Large intestine (tissue), 12 donors: ENCODE measurements at places on chromosomes 5 and 9.

GRCh38 chr5:129770024-129770820 is 22.3 kb downstream of the MINAR2 start:
- DNase-seq, result no peak

DNA sequence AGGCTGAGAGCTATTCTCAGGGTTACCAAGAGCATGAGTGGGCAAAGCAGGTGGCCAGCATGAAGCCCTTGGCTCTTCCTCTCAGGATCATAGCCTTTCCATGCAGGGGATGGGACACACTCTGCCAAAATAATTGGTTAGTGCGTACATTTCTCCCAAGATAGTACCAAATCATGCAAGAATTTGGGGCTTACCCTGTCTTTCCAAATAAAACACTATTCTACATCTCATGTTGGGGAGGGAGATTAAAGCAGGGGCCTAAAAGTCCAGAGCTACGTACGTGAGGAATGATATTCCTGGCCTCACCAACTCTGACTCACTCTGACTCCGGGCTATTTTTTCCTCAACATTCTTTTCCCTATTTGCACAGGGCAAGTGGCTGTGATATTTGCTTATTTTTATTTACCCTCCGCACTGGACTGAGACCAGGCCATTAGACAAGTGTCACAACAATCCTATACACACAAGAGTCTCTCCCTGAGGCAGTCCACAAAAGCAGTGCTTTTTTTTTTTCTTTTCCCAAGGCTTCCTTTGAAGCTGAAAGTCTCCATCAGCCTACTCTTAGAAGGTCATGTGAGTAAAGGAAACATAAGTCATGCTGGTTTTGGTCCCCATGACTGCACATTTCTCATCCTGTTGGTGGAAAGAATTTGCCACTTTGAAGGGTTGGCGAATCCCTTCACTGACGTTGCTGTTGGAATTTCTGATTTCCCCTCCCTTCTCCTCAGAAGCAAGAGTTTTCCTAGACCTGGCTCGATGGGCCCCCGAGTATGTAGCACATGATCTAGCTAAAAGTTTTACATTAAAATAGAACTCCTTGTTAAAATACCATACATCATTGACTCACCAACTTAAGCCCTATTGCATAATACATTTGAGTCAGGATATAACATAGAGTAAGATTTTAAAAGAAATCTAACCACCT is 40.0 kb downstream of the TMEM252 start:
- DNase-seq, result no peak

DNA sequence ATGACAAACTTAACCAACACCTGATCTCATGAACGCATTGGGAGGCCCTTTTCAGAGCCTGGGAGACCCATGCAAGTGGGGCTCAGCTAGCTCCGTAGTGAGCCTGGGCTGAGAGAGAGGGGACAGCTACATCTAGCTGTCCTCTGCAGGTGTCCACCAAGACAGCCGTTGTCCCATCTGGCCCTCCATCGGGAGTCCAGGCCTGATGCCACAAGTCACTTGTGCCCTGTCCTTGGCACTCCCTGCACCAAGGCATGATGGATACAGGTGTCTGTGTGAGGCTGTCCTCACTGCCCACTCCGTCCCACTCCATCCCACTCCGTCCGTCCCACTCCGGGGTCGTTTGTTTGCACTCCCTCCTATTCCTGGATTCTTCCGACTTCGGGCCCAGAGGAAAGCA is 2.5 kb upstream of the EDF1 start:
- DNase-seq, result no peak

- peak; percentile 17 for DNase-seq
Observed at GRCh38 chr5:127562252-127562651, 44.8 kb downstream of the PRRC1 start.

GRCh38 chr5:158682631-158683030 is 417.1 kb downstream of the EBF1 start:
- no peak for DNase-seq

GRCh38 chr5:169945831-169946261 is 34.4 kb downstream of the INSYN2B start:
- DNase-seq, result peak; percentile 9

DNA sequence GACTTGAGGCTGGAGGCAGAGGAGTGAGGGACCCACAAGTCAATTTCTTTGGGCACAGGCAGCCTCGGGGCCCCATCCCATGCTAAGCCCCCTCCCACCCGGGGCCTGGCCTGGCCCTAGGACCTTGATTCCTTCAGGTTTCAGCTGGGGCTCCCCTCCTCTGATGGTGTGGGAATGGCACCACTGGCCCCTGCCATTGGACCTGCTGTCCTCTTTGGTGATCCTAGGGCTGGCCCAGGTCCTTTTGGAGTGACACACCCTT is 10.5 kb downstream of the ERGIC1 start:
- DNase-seq, result no peak

GRCh38 chr5:53246042-53246836 is 136.7 kb upstream of the MOCS2 start:
- no peak for DNase-seq

GRCh38 chr9:85401998-85402397 is 339.8 kb downstream of the AGTPBP1 start:
- DNase-seq, result no peak

GRCh38 chr9:72313507-72313906 is 51.5 kb downstream of the ZFAND5 start:
- no peak for DNase-seq

- no peak for DNase-seq
Observed at GRCh38 chr9:68966496-68966944, 47.4 kb downstream of the PRKACG start.

- no peak for DNase-seq
Observed at GRCh38 chr5:74514888-74515551, 125.5 kb downstream of the ENC1 start.

- no peak for DNase-seq
Observed at GRCh38 chr5:3598769-3599211, 3.2 kb downstream of the IRX1 start.

GRCh38 chr9:18493451-18493993 is 19.6 kb downstream of the ADAMTSL1 start:
- no peak for DNase-seq

DNA sequence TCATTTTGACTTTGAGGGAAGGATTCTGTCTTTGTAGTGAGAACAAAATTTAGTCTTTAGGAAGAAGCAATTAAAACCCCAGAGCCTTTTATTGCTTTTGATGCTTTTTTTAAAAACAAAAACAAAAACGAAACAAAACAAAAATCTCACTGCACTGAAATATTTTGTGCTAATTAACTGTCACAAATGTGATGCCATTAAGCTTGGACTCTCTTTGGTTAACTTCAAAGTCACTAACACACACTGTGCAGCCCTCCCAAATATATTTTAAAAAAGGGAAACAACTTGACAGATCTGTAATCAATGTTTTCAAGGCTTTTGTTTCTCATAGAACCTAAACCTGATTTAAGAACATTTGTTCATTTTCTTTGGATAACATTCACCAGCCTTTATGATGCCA is 290.7 kb downstream of the MAST4 start:
- no peak for DNase-seq

DNA sequence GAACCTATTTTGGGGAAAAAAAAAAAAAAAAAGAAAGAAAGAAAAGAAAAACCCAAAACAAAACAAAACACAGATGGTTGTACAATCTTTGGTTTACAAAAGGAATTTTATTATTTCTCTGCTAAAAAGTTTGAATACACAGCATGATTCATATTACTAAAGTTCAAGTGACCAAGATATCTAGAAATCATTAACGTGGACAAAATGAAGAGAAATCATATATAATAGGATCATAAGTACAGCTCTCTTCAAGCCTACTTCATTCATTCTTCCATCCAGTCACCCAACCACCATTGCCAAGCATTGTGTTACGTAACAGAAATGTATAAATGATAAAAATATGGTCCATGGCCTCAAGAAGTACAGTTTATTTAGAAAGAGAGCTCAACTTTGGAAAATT is 52.9 kb downstream of the ZDHHC21 start:
- no peak for DNase-seq

GRCh38 chr5:36888303-36888702 is 11.7 kb downstream of the NIPBL start:
- DNase-seq, result no peak

GRCh38 chr9:83617299-83617698 is 5.6 kb upstream of the IDNK start:
- no peak for DNase-seq

- no peak for DNase-seq
Observed at GRCh38 chr9:14238518-14238917, 75.4 kb downstream of the NFIB start.

DNA sequence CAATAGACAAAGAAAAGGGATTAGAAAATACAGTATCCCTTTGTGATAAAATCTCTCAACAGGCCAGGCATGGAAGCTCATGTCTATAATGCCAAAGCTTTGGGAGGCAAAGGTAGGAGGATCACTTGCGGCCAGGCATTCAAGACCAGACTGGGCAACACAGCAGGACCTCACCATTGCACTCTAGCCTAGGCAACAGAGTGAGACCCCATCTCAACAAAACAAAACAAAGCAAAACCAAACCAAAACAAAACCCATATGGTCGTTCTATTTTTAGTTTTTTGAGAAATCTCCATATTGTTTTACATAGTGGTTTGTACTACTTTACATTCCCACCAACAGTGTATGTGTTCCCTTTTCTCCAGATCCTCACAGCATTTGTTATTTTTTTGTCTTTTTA is 193.0 kb downstream of the KIAA0825 start:
- DNase-seq, result no peak

GRCh38 chr5:1058083-1058945 is 49.7 kb downstream of the NKD2 start:
- no peak for DNase-seq

- no peak for DNase-seq
Observed at GRCh38 chr9:80144406-80144805, 572.6 kb downstream of the TLE4 start.

- no peak for DNase-seq
Observed at GRCh38 chr9:98873951-98874371, 66.5 kb downstream of the GALNT12 start.

GRCh38 chr5:56019306-56020272 is 24.8 kb upstream of the IL6ST start:
- DNase-seq, result no peak

- no peak for DNase-seq
Observed at GRCh38 chr5:27465140-27465539, 426.8 kb upstream of the CDH9 start.

DNA sequence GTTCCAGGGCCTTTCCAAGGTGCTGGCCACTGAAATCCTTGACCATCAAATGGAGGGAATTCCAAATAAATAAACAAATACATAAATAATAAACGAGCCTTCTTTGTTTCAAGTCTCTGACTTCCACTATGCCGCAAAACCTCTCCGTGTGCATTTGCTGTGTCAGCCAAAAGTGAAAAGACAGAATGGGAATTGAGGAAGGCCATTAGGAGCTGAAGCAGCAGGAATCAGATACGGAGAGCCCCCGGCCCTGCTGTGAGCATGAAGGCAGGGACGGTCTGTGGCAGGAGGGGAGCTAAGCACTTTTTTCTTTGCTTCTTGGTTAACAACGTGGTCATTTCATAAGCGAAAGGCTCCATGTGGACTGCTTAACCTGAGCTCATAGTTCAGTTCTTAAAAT is 26.1 kb downstream of the PLPPR1 start:
- DNase-seq, result no peak

- peak; percentile 59 for DNase-seq
Observed at GRCh38 chr5:151448038-151448985, 909 bp downstream of the SLC36A1 start.

DNA sequence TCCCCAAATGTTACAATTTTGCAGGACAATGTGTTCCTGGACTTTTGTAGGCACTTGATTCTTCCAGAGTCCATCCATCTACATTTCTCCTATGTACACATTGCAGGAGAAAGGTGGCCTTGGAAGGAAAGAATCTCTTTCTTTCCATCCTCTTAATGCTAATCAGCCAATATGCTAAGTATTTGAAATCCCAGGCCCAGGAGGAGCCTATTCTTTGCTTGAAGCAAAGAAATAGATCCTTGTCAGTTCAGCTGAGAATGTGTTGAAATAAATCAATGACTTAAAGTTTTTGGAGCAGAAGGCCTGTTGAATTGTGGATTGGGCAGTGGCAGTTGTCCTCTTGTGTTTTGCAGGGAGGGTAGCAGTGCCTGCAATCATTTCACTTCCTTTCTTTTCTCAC is 113.3 kb downstream of the PTTG1 start:
- DNase-seq, result no peak

DNA sequence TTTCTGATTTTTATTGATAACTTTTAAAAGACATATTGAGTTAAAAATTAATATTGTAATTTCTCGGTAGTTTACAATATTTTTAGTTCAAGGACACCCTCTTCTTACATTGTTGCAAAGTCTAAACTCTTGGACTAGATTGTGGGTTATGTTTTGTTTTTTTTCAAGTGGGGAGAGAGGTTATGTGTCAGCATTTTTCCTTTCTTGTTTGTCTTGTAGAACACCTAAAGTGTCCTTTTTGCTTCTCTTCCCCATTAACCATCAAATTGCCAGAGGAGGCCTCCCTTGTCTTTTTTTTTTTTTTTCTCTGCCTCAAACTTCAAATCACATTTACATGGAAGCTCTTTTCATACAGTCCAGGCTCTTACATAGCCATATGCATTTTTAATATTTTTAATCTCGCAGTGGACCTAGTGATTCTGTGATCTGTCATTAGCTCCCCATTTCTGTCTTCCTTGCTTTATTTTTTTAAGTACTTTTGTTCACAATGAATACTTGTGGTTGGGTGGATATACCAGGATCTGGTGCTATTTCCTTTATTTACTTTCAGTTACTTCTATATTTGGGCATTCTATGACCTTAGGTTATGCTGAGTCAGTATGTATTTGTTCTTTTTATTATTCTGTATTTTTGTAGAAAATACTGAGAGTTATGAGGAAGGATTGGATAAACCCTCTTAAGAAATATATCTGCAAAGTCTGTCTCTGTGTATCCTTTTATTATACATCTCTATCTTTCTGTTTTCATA is 2280.6 kb upstream of the ACO1 start:
- no peak for DNase-seq

GRCh38 chr5:150651382-150651781 is 9.7 kb upstream of the MYOZ3 start:
- DNase-seq, result no peak

DNA sequence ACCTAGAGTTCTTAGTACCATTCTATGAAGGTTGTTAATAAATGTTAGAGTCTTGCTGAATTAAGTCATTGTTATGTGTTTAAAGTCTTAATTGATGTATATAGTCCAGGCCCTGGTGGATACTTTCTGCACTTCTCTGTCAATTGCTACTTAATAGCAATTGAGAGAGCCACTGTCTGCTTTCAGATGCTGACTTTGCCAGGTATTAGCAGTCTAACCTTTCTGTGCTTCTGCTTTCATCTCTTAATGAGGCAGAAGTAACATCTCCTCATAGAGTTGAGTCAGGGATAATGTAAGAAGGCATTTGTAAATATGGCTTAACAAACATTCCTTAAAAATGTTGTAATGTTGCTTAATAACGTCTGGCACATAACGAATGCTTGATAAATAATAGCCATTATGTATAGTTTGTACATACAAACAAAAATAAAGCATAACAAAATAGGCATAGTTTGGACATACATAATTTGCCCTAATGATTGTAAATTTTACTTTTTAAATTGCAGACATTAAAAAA is 28.3 kb downstream of the RASGRF2 start:
- no peak for DNase-seq

DNA sequence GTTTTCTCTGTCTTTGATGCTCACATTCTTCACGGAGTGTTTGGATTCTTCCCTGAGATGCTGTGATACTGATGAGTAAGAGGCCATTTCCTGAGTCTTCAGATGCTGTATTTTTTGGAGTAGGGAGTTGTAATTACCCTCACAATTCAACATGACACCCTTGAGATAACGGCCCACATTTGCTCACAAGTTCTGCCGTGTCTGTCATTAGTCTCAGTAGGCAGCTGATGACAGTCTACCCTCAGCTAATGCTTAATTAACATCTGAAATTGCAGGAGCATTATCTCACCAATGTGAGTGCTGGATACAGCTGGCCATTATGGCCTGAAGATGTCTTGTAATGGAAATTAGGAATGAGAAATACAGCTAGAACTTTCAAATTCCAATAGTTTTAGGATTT is 307.1 kb upstream of the ADCY2 start:
- no peak for DNase-seq
